ENCODE measurements at places on chromosomes 7 and 10.

DNA sequence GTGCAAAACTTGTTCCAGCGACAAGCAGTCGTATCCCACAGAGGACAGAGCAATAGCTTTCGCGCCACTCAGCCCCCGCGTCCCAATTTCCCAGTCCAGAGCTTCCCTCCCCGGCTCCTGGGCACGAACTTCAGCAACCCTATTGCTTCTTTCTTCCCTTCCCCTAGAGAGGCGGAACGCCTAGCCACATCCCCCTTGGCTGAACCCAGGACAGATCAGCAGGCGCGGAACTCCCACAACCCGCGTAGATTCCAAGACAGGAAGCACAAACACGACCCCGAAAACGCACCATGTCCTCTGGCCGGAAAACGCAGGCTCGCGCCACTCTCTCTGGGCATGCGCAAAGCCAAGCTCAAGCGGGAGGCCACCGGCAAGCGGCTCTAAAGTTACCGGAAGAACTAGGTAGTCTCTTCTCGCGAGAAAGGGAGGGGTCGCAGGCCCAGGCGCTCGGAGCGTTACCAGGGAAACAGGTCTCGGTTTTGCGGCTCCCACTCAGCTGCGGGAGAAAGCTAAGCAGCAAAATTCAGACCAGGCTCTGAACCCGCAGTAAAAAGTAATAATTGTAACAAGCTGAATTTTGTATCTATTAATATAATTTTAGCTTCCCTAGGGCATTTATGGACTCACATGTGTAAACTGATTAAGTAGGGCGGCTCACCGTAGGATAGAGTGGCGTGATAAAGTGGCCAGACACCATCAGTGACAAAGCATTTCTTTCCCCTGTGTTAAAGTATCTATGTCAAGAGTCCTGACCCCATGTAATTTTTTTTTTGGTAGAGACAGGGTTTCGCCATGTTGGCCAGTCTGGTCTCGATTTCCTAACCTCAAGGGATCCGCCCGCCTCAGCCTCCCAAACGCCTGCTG is at the start of gene TMEM209:
Gene TMEM209 (minus strand): TSS at position 323 of the 864 bp plus-strand sequence. CDS start 31 bp downstream, at position 292.
- DNase-seq = peak; percentile 96

- no peak for DNase-seq
Observed at GRCh38 chr10:22693371-22693784, 21.0 kb downstream of the PIP4K2A start.

DNA sequence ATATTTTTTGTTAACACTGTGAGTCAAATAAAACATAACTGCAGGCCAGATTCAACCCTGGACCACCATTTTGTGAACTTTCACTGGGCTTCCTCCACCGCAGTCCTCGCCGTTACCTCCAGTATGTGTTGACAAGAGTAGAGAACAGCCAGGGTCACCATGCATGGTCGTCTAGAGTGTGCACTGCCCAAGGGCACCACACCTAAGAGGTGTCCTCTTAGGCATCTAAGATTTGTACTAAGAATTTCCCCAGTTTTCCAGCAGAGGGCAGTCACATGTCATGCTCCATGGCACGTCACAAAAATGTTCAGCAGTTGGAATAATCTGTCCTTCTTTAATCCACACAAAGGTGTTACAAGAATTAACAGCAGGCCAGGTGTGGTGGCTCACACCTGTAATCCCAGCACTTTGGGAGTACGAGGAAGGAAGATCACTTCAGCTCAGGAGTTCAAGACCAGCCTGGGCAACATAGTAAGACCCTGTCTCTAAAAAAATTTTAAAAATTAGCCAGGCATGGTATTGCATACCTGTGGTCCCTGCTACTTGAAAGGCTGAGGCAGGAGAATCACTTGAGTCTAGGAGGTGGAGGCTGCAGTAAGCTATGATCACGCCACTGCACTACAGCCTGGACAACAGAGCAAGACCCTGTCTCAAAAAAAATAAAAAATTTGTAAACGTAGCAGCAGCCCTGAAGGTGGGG is 71.2 kb upstream of the FOXK1 start:
- no peak for DNase-seq

DNA sequence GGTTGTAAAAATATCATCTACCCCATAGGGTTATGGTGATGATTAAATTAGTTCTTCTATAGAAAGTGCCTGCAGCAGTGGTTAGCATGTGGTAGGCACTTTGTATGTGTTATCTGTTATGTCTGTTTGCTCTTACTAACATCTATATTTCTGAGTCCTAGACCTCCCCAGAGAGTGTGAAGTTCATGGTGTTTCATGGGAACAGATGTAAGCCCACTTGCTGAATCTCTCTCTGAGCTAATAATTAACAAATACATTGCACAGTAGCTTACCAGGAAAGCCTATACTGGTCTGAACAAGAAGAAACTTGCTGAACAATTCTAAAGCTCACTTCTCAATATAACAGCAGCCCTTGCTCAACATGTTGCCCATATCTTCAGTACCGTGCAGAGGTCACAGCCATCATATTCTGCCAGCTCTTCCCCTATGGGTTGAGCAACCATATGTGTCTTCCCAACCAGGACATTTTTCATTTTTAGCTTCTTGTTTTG is 100.1 kb downstream of the NPSR1 start:
- DNase-seq = no peak

DNA sequence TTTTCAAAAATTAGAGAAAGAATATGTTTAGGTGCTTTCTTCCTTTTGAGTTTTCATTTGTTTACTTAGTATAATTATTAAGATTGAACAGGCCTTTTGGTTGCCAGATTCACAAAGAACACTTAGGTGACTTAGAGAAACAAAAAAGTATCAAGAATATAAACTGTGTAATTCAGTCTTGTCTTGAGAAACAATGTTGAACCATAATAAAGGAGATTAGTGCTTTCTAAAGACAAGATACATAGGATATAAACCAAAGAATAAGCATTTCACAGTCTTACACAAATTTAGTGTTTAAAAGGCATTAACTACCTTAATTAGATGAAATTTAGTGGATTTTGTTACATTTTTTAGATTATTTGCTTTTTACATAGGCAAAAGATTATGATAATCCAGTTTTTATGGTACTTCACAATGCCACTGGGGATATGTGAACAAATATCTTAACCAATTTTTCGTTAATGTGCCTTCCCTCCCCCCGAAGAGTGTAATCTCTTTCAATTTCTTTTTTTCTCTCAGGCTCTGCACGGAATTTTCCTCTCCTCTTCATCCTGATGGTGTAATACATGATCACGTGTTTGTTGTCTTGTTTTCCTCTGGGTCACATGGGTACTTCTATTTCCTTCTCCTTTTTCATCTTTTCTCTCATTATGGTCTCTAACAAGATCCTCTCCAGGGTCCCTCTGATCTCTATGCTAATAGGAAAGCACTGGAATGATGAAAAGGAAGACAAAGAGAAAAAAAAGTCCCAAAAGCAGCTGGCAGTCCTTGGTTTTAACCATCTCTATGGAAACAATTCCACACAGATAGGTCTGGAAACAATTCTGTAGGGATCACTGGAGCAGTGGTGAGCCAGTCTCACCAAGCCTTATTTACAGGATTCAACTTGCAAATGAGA is 3.7 kb upstream of the HNRNPH3 start:
- DNase-seq = no peak
